Right renal cortex interstitium (tissue), 3 donors: ENCODE measurements at places on chromosomes 6 and 20. TPM values are rescaled to one million over a fixed set of nuclear protein-coding genes. Genes with fewer than 3 reads are reported as not detected.

DNA sequence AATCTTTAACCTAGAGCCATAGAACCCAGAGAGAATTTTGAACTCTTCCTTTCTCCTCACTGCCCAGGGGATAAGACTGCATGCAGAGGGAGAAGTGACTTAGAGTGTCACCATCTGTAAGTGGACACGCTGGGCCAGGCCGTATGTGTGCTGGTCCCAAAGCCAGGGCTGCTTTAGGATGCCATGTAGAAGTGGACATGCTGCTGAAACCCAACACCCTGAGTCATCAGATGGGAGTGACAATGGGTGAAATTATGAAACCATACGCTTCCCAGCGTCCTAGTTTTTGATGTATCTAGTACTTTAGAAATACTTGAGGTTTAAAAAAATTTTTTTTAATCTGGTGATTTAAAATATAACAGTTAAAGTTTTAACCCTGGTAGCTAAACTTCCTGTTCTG lies 191.1 kb downstream of the FNDC1 start:
- DNase-seq, result no peak

The SSTR4 gene
- polyA plus RNA-seq, result 0.11 TPM

- no peak for DNase-seq
Observed at GRCh38 chr6:3722785-3723184, 28.7 kb downstream of the PXDC1 start.

The LIME1 gene
- polyA plus RNA-seq, result 2.8 TPM

GRCh38 chr6:43491750-43492661 lies 14.6 kb downstream of the TJAP1 start:
- no peak for DNase-seq

DNA sequence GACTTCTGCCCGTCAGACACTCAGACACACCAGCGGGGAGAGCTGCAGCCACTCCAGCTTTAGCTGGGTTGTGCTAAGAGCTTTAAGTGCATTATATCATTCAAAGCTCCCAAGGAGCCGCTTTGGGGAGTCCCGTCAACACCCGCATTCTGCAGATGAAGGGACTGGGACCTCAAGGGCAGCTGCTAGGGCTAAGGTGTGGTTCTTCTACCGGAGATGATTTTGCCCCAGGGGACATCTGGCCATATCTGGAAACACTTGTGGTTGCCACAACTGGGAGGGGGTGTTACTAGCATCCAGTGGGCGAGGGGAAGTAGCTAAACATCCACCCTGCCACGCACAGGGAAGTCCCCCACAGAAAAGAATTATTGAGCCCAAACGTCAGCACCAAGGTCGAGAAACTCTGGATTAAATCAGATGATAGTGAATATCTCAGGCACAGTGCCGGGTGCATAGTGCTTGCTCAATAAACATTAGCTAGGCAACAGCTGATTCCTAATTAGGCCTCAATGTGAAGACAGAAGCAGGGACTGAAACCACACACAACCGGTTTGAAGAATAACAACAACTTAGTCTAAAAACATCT lies 29.6 kb downstream of the PMEPA1 start:
- no peak for DNase-seq

The RBBP9 gene
- polyA plus RNA-seq, result 31.6 TPM

DNA sequence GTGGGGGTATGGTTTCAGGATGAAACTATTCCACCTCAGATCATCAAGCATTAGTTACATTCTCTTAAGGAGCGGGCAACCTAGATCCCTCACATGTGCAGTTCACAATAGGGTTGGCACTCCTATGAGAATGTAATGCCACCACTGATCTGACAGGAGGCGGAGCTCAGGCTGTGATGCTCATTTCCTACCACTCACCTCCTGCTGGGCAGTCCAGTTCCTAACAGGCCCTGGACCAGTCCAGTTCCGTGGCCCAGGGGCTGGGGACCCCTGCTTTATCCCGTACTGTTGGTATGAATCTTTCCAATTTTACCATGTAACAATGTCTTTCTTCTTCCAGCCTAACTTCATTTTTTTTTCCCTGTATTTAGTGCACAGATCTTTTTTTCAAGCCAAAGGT lies 94.9 kb downstream of the OGFRL1 start:
- DNase-seq, result no peak

GRCh38 chr6:149727793-149728498 lies 10.0 kb upstream of the LATS1 start:
- no peak for DNase-seq

- no peak for DNase-seq
Observed at GRCh38 chr6:131412960-131413830, 159.8 kb upstream of the ARG1 start.

The PPP1R16B gene
- 8.8 TPM for polyA plus RNA-seq

GRCh38 chr6:80480421-80481157 lies 374.1 kb downstream of the BCKDHB start:
- DNase-seq, result no peak

The SLC22A3 gene
- 5.0 TPM for polyA plus RNA-seq

The PTCRA gene
- 0.24 TPM for polyA plus RNA-seq

- DNase-seq, result no peak
Observed at GRCh38 chr6:41170547-41171160, 7.7 kb upstream of the TREM2 start.

The RGL2 gene
- polyA plus RNA-seq, result 95.4 TPM

DNA sequence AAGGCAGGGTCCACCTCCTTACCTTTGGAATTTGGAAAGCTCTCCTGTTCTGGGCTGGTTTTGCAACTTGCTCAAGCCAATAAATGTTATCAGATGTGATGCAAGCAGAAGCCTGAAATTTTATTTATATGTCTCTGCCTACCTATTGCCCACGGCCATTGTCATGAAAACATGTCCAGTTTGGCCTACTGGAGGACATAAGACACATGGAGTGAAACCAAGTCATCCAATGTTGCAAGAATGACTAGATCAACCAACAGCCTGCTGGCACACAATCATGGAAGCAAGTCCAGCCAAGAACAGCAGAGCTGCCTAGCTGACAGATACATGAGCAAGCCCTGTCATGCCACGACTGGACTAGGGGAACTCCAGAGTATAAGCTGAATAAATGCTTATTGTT lies 56.7 kb upstream of the IRAK1BP1 start:
- DNase-seq, result no peak

GRCh38 chr6:15421945-15422733 lies 176.3 kb downstream of the JARID2 start:
- DNase-seq, result no peak

GRCh38 chr6:33144373-33144772 lies 47.9 kb downstream of the COL11A2 start:
- DNase-seq, result no peak
